ENCODE measurements at places on chromosomes 4 and X.

DNA sequence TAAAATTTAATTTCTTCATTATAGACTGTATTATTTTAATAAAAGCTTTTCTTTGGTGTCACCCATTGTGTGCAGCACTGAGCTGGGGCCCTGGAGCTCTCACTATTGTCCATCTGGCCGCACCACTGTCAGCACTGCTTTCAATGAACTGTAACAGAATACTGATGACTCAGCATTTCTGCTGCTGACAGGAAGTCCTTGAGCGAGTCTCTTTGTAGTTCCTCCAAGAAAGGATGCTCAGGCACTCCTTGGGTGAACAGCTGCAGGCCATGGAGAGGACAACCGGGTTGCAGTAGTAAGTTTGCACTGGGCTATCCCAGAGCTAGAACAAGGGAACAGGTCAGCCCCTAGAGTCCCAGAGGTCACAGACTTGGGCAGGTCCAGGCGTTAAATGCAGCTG is 81.6 kb downstream of the SORBS2 start:
- no peak for DNase-seq

DNA sequence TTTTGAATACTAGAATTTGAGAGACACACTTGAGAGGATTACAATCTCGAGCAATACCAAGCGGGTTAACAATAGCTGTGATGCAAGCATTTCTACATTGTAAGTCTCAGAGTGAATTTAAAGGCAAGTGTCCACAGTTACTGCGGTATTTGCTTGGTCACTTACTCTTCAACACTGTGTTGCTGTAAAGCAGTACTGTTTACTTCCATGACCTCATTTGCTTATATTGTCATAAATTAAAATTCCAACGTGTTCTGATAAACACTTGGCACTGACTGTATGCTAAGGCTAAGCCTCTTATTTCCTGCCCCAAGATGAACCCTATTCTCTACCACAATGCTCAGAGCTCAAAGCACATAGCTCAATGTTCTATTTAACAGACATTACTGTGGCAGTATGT is 11.1 kb downstream of the EXOC1L start:
- DNase-seq: no peak

GRCh38 chrX:50827996-50828395 is 14.0 kb upstream of the SHROOM4 start:
- DNase-seq: no peak

- no peak for DNase-seq
Measured at GRCh38 chr4:105710012-105710600, 1.5 kb downstream of the GSTCD start.

DNA sequence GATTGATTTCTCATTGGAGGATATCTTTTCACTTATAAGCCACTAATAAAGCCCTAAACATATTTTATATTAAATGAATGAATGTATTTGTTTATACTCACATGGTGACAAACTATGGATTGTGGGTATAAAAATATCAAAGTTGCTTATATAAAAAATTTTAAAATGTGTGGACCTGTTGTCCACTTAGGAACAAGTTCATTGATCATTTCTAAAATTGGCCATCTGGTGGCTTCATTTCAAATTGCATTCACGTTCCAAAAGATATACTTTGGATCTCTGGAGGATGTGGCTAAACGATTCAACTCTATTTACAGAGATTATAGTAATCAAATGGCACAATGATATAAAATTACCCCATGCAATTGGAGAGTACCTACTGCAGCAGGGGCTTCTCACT is 32.5 kb downstream of the FSTL5 start:
- no peak for DNase-seq

DNA sequence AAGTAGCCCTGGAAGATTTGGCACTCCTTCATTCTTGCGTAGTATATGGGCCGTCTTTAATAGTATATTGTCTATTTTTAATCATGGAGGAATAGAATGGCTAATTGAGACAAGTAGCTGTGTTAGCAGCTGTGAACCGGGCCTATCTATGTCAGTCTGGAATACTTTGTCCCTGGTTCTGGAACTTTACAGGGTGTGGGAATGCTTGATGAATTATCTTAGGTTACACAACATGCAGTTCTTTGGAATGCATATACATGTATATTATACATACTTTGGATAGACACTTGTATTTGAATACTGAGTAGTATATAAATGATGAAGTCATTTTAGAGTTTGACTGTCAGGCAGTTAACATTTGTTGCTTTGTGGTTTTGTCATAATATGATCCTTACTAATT is 37.4 kb downstream of the PDLIM5 start:
- DNase-seq: no peak

DNA sequence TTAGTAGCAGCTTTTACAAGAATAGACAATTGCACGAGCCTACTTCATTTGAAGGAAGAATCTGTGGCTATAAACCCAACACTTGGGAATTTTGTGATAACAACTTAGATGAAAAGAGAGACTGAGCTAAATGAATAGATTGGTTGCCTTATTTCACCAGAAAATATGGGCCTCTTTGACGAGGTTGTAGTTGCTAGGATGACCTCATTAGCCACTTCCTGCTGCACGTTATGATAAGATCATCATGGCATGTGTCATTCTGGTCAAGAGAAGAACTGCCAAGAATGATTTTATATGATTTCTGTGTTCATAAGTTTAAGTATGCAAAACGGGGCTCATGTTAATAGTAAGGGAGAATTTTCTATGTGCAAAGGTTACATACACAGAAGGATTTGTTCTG is 321.9 kb upstream of the GIMD1 start:
- no peak for DNase-seq

DNA sequence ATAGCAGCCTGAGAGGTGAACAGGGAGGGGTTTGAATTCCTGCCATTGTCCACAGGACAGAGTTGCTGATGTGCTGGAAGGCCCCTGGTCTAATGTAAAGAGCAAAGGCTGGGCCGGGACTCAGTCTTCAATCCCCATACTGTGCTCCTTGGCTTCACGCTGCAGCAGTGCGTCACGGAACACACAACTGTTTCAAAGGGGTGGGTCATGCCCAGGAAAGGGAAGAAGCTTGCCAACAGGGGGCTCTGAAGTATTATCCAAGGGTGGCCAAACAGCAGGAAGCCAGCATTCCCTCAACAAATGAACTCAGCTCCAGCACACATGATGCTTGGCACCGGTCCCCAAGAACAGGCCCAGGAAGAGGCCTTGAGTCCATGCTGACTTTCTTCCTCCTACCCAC is 122.5 kb downstream of the NFKB1 start:
- no peak for DNase-seq

- no peak for DNase-seq
Measured at GRCh38 chr4:99669084-99669483, 11.5 kb upstream of the C4orf54 start.

- DNase-seq: no peak
Measured at GRCh38 chr4:54005475-54005874, 58.9 kb downstream of the CHIC2 start.

DNA sequence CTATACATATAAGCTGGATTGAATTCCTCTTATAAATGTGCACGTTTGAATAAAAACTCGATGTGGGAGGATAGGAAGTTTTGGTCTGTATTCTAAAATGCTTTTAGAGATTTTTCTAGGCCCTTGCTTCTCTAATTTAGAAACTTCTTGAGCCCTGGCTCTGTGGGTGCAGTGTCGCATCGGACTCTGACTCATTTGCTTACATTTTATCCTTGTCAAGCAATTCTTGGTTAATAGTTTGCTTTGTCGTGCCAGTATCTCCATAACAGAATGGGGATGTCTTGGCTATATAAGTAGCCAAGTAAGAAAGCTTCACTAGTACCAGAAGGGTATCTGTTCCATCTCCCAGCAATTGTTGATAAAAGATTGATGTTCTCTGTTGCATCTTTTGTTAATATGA is 10.7 kb downstream of the SGMS2 start:
- DNase-seq: no peak

DNA sequence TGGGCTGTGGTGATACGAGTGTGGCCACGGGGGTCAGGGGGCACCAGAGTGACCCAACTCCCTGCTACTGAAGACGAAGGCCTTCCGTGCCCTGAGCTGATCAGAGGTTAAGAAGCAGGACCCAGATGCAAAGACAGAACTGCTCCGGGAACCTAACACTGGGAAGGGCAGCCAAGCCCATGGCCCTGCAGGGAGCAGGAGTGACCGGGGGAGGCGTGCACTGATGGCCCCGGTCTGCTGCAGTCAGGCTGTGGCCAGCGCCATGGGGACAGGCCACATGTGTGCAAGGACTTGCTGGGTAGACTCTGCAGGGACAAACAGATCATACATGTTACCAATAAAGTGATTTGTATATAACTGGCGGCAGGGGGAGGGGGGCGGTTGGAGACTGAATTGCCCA is 74.6 kb downstream of the ACOX3 start:
- no peak for DNase-seq

DNA sequence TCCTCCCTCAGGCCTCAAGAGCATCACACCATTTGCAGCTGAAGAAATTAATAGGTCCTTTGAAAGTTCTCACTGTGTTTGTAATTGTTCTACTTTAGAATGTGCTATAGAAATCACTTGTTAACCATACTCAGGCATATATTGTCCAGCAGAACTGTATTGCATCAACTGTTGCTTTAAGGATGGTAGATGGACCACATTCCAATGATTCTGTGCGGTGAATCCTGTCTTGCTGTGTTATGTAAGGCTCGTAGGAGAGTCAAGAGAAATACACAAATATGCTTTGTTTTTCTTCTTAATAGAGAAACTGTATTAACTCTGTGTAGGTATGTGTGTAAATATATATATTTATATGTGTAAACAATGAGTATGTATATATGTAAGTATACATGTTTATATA is 6.3 kb upstream of the ADGRA3 start:
- DNase-seq: no peak

DNA sequence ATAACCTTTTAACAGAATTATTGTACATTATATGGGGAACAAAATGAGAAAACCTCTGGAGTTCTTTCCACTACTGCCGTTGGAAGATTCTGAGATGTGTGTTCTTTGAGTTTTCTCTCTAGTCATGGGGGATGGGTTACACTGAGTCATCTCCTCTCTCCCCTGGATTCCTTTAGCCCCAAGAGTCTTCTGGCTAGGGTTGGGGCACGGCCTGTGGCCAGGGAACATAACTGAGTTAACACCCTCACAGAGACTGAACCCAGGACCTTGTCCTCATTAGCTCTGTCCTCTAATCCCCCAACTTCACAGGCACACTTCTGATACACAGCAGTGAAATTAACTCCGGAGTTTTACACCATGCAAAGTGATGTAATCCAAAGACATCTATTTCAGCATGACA is 142.3 kb upstream of the F9 start:
- DNase-seq: no peak

GRCh38 chr4:20046179-20046578 is 205.5 kb upstream of the SLIT2 start:
- DNase-seq: no peak

DNA sequence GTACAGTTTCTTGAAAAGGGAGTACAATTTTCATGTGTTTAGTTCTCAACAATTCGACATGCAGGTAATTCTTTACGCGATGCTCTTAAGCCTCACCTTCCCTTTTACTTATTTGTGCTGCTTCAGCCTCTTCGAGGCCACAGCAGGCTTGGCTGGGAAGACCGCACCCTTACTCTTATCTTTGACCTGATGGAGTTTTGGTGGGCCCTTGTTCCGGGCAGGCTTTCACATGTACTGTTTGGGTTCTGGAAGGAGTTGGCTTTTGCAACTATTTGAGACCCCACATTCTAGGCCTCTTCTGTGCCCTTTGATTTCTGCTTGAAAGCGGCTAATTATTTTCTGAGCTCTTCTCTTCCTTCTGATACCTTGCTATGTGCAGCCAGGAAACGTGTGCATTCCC is 60.2 kb downstream of the FAM193A start:
- DNase-seq: no peak

DNA sequence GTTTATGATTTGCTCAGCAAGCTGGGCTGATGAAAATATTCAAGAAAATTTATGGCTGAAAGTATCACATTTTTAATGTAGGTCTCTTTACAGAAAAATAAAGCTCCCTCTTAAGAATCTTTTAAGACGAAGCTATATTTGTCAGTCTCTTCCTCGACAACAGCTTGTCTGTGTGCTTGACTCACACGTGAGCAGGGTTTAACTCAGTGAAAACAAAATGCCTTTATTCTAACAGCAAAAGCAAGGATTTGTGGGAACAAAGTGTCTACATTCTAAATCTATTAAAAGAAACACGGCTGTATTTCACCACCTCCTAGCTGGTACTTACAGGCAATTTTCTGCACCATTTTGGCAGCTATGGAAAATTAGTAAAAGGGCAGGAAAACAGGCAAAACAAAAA is 75.5 kb downstream of the NYX start:
- DNase-seq: no peak

GRCh38 chr4:88018466-88018865 is 11.0 kb downstream of the PKD2 start:
- no peak for DNase-seq

- no peak for DNase-seq
Measured at GRCh38 chrX:292900-293897, 12.0 kb downstream of the PLCXD1 start.

GRCh38 chr4:158811704-158812103 is 42.9 kb downstream of the FNIP2 start:
- DNase-seq: no peak

DNA sequence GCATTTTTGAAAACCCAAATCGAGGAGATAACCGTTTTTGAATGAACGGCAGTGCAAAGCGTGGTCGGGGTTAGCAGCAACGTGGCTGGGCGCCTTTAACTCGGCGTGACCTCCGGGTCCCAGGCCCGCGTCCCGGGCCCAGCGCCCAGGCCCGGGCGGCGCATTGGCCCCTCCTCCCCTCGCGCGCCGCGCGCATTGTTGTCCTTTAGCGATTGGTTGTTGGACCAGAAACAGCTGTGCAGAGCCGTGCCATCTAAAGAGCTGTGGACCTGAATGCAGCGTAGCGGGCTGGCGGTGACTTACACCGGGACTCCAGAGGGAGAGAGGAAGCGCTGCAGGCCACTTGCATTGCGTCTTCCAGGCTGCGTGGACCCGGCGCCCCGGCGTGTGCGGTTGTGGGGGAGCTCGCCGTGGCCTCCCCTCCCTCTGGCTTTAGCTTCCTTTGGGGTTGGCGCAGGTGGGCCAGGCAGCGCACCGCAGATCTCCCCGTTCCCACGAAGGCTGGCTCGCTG is at the start of gene STOX2:
Gene STOX2 (plus strand): TSS at position 227 of the 512 bp plus-strand sequence. CDS start 1,484 bp downstream, outside the sequence.
- DNase-seq: no peak

GRCh38 chr4:7837597-7838135 is 102.0 kb downstream of the AFAP1 start:
- no peak for DNase-seq

- DNase-seq: no peak
Measured at GRCh38 chr4:7431696-7432530, 2.8 kb downstream of the PSAPL1 start.

Measured in GM18507 (cell line).